ENCODE measurements at places on chromosomes 2 and 18. TPM values are rescaled to one million over a fixed set of nuclear protein-coding genes. Genes with fewer than 3 reads are reported as not detected.

Gene ZNF804A
- not detected for total RNA-seq

Gene FOXI3
- total RNA-seq = not detected

Gene TCF4
- 4.5 TPM for total RNA-seq

Gene STARD6
- total RNA-seq = not detected

Gene ZSWIM2
- not detected for total RNA-seq

Gene TANC1
- 0.20 TPM for total RNA-seq

Gene IGFBP2
- total RNA-seq = 24.9 TPM

Gene CCDC178
- total RNA-seq = not detected

Gene TMEM17
- total RNA-seq = 0.14 TPM

Gene ST8SIA3
- not detected for total RNA-seq

Gene MC2R
- not detected for total RNA-seq

Gene MORN2
- 1.4 TPM for total RNA-seq

Gene TDRD15
- not detected for total RNA-seq
